T-helper 17 cell (primary cell): ENCODE measurements at places on chromosomes 2 and 18.

DNA sequence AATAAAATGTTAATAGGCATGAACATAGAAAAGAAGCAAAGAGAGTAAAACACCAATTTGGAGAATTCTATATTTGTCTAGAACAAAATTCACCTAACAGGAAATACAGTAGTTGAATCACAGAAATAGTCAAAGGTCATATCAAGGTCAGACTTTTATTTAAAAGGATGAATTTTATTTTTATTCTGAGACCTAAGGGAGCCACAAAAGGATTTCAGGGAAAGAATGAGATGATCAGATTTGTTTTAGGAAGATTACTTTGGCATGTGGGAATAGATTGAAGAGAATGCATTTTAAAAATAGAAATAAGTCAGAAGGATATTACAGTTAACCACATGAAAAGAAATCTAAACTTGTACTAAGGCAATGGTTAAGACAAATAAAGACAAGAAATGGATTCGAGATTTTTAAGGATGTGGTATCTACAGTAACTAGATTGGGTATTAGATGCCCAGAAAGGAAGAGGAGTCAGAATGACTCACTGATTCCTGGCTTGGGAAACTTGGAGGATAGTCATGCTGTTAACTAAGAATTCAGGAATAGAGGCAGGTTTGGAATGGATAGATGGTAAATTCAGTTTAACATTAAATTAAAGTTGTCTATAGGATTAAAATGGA is 56.0 kb downstream of the METTL4 start:
- no peak for DNase-seq

GRCh38 chr18:9742524-9743131 is 34.5 kb downstream of the RAB31 start:
- no peak for DNase-seq

DNA sequence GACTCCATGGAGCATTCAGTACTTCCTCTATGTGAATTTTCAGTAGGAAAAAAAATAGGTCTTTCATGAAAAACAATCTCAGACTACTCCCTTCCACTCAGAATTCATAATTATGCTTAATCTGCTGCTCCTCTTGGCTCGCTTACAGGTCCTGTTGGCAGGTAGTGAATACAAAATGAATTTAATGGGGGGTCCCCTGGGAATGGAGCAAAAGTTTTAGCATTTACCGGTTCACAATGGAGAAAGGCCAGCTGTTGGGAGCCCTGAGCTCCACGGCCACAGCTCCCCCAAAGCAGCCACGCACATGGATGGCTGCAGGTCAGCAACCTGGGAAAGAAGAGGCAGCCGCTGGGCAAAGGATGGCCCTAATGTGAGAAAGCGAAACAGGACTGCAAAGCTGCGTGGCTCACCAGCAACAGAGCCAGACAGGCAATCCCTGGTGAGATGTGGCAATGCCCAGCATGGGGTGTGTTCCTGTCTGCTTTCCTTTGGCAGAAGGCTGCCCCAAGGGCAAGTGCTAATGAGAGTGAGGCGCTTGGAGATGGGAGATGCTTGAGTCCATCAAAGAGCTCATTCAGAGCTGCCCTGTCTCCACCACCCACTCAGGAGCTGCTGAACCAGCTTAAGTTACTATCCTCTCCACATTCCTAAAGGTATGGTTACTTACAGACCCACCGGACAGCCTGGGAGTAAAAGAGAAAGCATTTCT is 447.4 kb downstream of the EPHA4 start:
- DNase-seq, result no peak

- no peak for DNase-seq
Observed at GRCh38 chr2:171154348-171154747, 6.3 kb downstream of the TLK1 start.

- DNase-seq, result no peak
Observed at GRCh38 chr2:85439025-85439472, 20.5 kb downstream of the SH2D6 start.

DNA sequence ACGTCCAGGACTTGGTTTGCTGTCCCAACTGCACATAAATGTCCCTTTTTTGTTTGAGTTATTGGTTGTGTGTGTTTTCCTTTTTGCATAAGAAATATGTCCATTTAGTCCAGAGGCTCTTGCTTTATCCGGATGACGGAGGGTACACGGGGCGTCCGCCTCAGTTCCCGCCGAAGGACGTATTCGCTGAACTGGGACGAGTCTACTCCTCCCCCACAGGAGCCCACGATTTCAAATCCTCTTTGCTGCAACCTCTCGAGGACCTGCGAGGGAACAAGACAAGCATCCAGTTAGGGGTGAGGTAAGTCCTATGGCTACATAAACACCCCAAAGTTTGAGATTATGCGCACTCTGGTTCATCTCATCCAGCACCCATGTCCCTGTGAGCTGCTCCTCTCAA is 92.7 kb downstream of the KCTD1 start:
- no peak for DNase-seq

GRCh38 chr2:217118559-217119284 is 258.9 kb upstream of the TNP1 start:
- DNase-seq, result no peak

- no peak for DNase-seq
Observed at GRCh38 chr2:189337656-189338055, 103.6 kb upstream of the WDR75 start.

DNA sequence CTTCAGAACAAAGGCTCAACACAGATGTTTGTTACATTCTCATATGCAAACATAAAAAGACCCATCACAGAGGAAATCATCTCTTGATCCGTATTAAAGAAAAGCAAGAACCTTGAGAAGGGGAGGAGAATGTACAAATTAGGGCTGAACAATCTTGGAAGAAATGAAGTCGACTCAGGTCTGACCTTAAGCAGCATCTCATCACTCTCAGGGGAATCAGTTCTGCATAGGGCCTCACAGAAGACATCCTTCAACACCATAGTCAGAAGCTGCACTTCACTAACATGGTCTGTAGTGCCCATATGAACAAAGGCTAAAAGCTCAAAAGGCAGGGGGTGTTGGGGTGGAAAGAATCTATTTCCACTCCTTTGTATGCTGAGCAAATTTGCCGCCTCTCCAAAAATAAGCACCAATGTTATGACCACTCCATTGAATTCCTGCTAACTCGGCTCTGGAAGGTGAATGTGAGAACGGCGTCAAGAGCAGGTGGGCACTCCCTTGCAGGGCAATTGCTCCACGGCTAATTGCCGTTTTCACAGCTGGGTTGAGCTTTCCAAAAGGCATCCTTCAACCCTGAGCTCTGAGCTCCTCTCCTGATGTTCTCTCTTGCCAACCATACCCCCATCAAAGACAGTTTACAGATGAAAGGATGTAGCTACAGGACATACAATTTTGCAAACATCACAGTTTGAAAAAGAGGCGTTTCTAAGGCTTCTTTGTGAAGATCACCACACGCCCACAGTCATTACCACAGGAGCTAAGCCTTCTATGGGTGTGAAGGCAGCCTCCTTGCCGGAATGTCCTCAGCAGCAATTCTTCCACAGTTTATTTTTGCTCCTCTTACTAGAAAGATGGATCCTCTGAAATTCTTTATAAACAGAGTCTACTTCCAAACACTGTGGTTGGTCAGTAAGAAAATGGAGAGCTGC is 10.0 kb downstream of the KLF7 start:
- DNase-seq, result no peak

- no peak for DNase-seq
Observed at GRCh38 chr2:160584972-160585494, 91.4 kb upstream of the RBMS1 start.

- DNase-seq, result peak; percentile 4
Observed at GRCh38 chr2:240917684-240918257, 11.6 kb downstream of the CROCC2 start.

GRCh38 chr18:55897091-55897689 is 309.2 kb upstream of the TCF4 start:
- no peak for DNase-seq
